ENCODE measurements at places on chromosomes 3 and 15.

DNA sequence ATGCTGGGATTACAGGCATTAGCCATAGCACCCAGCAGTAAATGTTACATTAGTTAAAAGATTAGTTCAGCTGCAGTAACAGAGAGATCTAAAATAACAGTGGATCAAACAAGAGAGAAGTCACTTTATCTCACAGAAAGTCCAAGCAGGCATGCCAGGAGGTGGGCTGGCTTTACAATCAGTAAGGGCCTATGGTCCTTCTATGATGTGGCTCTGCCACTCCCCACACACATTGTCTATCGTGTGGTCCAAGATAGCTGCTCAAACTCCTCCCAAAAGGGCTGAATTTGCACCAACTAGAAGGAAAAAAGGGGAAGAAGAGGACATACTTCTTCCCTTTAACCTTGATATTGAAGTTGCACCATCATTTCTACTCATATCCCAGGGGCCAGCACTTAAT is 4.6 kb upstream of the RUVBL1 start:
- H3K27me3 ChIP-seq, result peaks cover 7% of the 10 kb centered on the region
- no peak overlapping the region for H3K4me3 ChIP-seq
- no peak overlapping the region for H3K27ac ChIP-seq
- peaks cover 2% of the 10 kb centered on the region for H3K4me1 ChIP-seq
- no peaks in the 10 kb centered on the region for H3K36me3 ChIP-seq

GRCh38 chr3:37753428-37753827 is 108.3 kb upstream of the CTDSPL start:
- no peak overlapping the region for H3K27ac ChIP-seq
- H3K27me3 ChIP-seq, result no peaks in the 10 kb centered on the region
- no peak for DNase-seq
- H3K4me1 ChIP-seq, result peaks cover 6% of the 10 kb centered on the region

DNA sequence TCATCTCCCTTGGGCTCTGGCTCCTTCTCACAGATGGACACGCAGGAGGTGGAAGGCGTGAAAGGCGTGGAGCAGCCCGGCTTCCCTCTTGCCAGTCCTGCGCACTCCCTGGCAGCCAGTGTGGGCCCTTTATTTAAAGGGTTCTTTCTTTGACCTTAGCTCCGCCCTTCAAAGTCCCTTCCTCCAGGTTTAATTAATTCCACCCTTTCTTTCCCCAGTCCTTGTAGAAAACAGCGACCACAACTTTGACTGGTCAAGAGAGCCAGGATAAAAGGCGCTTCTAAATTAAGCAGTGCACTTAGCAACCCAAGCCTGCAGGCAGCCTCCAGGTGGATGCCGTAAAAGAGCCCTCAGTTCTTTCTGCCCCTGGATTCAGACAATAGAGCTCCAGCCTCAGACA is at the start of gene HDC:
Gene HDC (minus strand): TSS at position 107 of the 400 bp plus-strand sequence. CDS start 103 bp downstream, at position 4.
- no peak within 1 kb of the TSS for H3K4me3 ChIP-seq
- DNase-seq, result peak; percentile 71
- no peak within 1 kb of the TSS for H3K27ac ChIP-seq
- H3K27me3 ChIP-seq, result no peaks in the 10 kb centered on the region
- no peaks in the 10 kb centered on the region for H3K36me3 ChIP-seq

GRCh38 chr15:70833422-70833821 is 20.5 kb downstream of the LARP6 start:
- H3K4me1 ChIP-seq, result peaks cover 6% of the 10 kb centered on the region
- no peak overlapping the region for H3K4me3 ChIP-seq
- no peak overlapping the region for H3K27ac ChIP-seq
- no peaks in the 10 kb centered on the region for H3K27me3 ChIP-seq
- no peak for DNase-seq

- H3K4me3 ChIP-seq, result no peak overlapping the region
- peaks cover 9% of the 10 kb centered on the region for H3K4me1 ChIP-seq
- no peak for DNase-seq
- no peak overlapping the region for H3K27ac ChIP-seq
- H3K27me3 ChIP-seq, result peaks cover 13% of the 10 kb centered on the region
These were observed 232.2 kb downstream of the VPS13C start for GRCh38 chr15:61828008-61828407.

GRCh38 chr3:13684350-13684749 is 135.4 kb downstream of the FBLN2 start:
- no peak overlapping the region for H3K27ac ChIP-seq
- H3K36me3 ChIP-seq, result no peaks in the 10 kb centered on the region
- peaks cover 12% of the 10 kb centered on the region for H3K4me1 ChIP-seq
- DNase-seq, result no peak

GRCh38 chr3:156373095-156373494 is 181.8 kb downstream of the SSR3 start:
- no peak for DNase-seq
- no peak overlapping the region for H3K4me3 ChIP-seq
- peaks cover 14% of the 10 kb centered on the region for H3K4me1 ChIP-seq
- no peak overlapping the region for H3K27ac ChIP-seq
- no peaks in the 10 kb centered on the region for H3K27me3 ChIP-seq

DNA sequence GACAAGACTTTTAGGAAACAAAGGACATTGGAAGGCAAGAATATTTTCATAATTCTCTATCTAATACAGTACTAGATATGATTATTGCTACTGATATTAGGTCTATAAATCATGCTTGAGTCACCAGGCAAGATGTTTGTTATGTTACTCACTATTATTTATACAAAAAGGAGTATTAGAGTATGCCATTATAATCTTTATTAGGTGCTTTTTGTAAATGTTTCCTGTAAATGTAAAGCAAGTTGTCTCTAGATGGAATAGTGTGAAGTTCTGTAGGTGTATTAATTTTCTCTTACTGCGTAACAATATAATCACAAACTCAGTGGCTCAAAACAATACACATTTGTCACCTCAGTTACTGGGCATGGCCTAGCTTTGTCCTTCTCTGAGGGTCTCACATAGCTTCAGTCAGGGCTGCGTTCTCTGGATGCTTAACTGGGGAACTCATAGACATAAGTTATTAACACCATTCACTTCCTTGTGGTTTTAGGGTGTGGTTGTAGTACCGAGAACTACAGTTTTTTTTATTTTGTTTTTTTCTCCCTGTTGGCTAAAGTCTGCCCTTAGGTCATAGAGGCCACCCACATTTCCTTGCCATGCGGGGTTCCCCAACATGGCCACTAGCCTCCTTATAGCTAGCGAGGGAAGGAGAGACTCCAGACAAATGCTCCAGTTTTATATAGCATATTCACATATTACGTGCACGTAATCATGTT is 20.3 kb upstream of the MAP3K13 start:
- no peaks in the 10 kb centered on the region for H3K4me1 ChIP-seq
- no peaks in the 10 kb centered on the region for H3K36me3 ChIP-seq
- H3K27ac ChIP-seq, result no peak overlapping the region
- no peaks in the 10 kb centered on the region for H3K27me3 ChIP-seq
- DNase-seq, result no peak

DNA sequence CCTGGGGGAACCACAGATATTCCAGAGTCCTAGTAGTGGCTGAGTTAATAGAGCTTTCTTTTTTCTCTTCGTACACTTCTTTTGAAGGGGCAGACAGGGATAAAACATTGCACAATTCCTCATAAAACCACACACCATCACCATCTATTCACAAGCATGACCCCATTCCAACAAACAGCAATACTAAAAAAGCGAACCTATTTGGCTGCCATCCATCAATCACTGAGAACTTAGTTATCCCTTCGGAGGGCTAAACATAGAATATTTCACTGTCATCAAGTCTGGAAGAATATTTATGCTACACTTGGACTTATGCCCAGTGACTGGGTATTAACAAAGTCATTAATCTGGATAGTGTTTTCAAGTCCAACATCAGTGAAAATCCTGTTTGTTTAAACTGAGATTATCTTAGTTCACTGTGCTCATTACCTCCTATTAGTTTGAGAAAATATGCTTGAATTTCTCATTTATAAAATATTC is 80.3 kb upstream of the PRTG start:
- H3K36me3 ChIP-seq, result no peaks in the 10 kb centered on the region
- H3K27ac ChIP-seq, result no peak overlapping the region
- no peak for DNase-seq
- H3K4me1 ChIP-seq, result peaks cover 8% of the 10 kb centered on the region
- no peaks in the 10 kb centered on the region for H3K27me3 ChIP-seq
- H3K4me3 ChIP-seq, result no peak overlapping the region

- no peaks in the 10 kb centered on the region for H3K36me3 ChIP-seq
- H3K4me3 ChIP-seq, result no peak overlapping the region
- H3K27ac ChIP-seq, result no peak overlapping the region
- H3K27me3 ChIP-seq, result no peaks in the 10 kb centered on the region
- DNase-seq, result no peak
These were observed 54.8 kb downstream of the NMD3 start for GRCh38 chr3:161275919-161276318.

DNA sequence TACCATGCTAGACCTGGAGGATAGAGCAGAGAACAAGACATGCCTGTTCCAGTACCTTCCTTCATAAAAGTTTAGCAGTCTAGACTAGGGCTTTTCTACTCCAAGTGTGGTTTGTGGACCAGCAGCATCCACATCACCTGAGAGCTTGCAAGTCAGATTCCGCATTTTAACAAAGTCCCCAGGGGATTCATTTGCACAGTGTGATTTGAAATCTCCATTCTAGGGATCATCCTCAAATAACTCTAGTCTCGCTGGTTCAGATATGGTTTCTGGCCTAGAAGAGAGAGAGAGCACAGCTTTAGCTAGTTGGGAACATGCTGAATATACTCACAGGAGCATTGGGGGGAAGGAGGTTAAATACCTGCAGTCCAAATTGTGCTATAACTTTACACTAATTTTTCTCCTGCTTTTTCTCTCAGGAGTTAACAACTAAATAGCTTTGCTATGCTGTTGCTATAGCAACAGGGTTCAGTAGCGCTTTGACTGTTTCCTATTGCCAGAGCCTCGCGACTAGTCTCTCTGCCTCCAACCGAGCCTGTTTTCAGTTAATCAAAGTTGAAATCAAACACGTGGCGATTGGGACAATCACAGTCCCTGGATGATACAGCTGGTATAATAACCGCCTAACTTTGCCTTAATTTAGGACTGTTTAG is 64.0 kb upstream of the RASGRF1 start:
- peaks cover 5% of the 10 kb centered on the region for H3K4me1 ChIP-seq
- peaks cover 18% of the 10 kb centered on the region for H3K27me3 ChIP-seq
- no peak overlapping the region for H3K4me3 ChIP-seq

DNA sequence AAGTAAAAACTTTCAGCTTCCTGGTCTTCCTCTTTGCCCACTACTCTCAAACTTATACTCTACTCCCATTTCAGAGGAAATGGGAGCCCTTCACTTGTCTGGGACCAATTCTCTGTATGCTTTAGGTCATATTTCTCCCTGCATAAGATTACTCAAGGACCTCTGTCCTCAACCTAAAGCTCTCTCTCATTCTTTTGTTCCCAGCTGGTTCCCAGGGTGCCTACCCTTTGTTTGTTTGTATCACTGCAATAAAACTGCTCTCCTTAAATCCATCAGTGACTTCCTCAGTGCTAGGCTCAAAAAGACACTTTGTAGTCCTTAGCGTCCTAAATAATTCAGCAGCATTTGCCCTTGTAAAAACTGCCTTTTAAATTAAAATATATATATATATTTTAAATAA is 2.9 kb downstream of the NGRN start:
- no peak overlapping the region for H3K27ac ChIP-seq
- H3K4me3 ChIP-seq, result no peak overlapping the region
- H3K4me1 ChIP-seq, result peaks cover 12% of the 10 kb centered on the region
- no peak for DNase-seq
- no peaks in the 10 kb centered on the region for H3K27me3 ChIP-seq

- DNase-seq, result no peak
- no peak overlapping the region for H3K27ac ChIP-seq
- peaks cover under 1% of the 10 kb centered on the region for H3K4me1 ChIP-seq
These were observed 92.2 kb downstream of the ST6GAL1 start for GRCh38 chr3:187022403-187023029.

GRCh38 chr15:88218557-88219221 is 37.9 kb downstream of the NTRK3 start:
- no peaks in the 10 kb centered on the region for H3K36me3 ChIP-seq
- H3K4me3 ChIP-seq, result no peak overlapping the region
- DNase-seq, result no peak
- H3K4me1 ChIP-seq, result peaks cover 4% of the 10 kb centered on the region

- no peaks in the 10 kb centered on the region for H3K36me3 ChIP-seq
- no peaks in the 10 kb centered on the region for H3K4me1 ChIP-seq
- H3K27me3 ChIP-seq, result no peaks in the 10 kb centered on the region
- no peak overlapping the region for H3K4me3 ChIP-seq
- no peak overlapping the region for H3K27ac ChIP-seq
These were observed 607.5 kb upstream of the ROBO2 start for GRCh38 chr3:76432396-76432795.

- H3K36me3 ChIP-seq, result no peaks in the 10 kb centered on the region
- H3K4me3 ChIP-seq, result no peak overlapping the region
- H3K27me3 ChIP-seq, result no peaks in the 10 kb centered on the region
- no peaks in the 10 kb centered on the region for H3K4me1 ChIP-seq
These were observed 77.2 kb upstream of the WDR72 start for GRCh38 chr15:53836618-53837017.

- H3K36me3 ChIP-seq, result no peaks in the 10 kb centered on the region
- H3K27ac ChIP-seq, result no peak overlapping the region
- peaks cover 8% of the 10 kb centered on the region for H3K4me1 ChIP-seq
These were observed 340.8 kb upstream of the ONECUT1 start for GRCh38 chr15:53130943-53131342.

DNA sequence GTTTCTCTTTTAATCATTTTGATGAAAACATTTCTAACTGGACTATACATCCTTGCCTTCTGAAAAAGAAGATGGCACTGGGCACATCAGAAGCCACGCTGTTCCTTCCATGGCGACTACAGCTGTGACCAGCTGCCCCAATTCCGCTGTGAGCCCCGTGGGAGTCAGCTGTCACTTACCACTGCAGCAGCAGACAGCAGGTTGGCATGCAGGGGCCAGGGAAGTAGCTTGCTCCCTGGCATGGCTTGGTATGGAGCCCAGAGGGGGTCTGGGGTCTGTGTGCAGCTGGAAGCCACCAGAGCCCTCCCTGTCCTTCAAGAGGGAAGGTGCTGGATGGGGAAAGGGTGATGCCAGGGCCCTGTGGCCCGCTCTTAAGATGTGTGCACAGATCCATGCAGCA is 4.5 kb upstream of the ZXDC start:
- H3K4me1 ChIP-seq, result peaks cover 16% of the 10 kb centered on the region
- H3K27ac ChIP-seq, result no peak overlapping the region
- H3K27me3 ChIP-seq, result no peaks in the 10 kb centered on the region
- no peaks in the 10 kb centered on the region for H3K36me3 ChIP-seq

DNA sequence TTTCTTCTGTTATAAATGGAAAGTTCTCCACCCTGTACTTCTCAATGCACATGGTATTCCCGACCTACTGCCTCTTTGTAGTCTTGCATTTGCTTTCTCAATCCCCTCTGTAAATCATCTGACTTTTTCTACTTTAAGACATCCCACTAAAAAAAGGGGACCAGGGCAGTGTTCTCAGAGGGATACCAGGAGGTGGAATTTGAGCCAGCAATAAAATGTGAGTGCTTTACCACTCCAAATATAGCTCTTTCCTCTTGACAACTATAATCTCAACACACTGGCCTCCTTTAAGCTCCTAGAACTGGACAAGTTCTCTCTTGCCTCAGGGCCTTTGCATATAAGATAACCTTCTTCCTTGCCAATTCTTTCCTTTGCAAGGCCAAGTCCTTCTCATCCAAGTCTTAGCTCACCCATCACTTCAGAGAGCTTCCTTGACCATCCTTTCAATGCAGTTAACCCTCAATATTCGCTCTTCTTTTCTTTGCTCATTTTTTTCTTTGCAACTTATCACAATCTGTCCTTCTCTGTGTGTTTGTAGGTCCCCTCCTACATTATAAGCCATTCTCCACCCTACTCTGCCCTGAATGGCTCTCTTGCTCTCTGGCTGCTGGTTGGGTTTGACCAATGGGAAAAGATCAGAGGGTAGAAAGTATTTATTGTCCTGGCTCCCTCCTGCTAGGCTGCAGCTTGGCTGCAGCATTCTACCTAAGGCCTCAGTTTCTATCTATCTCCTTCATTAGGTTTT is 93.4 kb downstream of the PRICKLE2 start:
- no peak for DNase-seq
- H3K27ac ChIP-seq, result no peak overlapping the region
- H3K4me1 ChIP-seq, result no peaks in the 10 kb centered on the region
- no peaks in the 10 kb centered on the region for H3K27me3 ChIP-seq
- no peak overlapping the region for H3K4me3 ChIP-seq

Measured in neuronal stem cell (in vitro differentiated cells).